ENCODE measurements at places on chromosomes 7 and 10. TPM values are rescaled to one million over a fixed set of nuclear protein-coding genes. Genes with fewer than 3 reads are reported as not detected.

DNA sequence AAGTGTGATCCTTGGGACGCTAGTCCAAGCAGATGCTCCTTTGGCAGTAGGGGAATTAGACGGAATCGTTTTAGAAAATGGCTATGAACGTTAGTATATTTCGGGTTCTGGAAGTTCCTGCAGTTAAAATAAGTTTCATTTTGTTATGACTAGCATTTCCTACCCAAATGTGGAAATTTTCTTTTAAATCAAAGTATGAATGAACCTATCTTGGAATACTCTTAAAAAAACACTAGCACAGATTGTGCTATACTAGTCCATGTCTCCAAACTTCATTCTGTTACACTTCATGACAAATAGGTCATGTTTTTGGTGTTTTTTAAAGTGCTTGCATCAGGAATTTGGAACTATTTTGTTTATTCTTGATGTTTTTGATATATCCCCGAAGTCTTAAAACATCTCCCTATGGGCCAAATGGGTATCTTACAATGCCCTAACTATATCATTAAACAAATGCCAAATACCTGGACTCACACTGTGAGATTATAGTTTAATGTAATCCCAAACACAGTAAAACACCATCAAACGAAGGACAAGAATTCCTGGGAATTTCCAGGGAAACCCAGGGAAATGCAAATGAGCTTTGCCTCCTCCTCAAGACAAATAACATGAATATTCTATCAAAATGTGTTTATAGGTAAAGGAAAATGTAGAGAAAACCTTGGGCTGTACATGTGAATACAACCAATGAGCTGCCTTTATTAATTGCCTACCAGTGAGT lies 75.9 kb upstream of the PTPRZ1 start:
- DNase-seq, result no peak

GJD4 gene
- total RNA-seq, result not detected

PNLIPRP1 gene
- total RNA-seq, result not detected

DNA sequence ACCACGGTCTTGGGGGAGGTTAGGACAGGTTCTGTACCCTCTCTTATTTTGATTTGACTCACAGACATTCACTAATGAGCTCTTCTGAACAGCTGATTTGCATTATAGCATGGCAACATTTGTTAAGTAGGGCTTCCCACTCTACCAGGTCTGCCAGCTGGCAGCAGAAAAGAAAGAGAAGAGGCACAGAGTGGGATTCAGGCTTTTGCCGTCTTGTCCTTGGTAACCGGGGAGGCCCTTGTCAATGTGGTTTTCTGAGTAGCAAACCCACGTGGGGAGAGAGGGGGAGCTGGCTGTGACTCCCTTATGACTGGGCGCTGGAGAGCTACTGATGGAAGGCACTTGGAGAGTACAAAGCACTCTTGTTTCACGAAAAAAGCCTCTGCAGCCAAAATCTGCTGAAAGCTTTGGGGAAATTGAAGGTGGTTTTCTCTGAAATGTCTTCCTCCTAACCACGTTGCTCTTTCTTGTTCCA lies 355.3 kb upstream of the GALNT17 start:
- DNase-seq, result no peak

GRID1 gene
- total RNA-seq, result not detected

DNA sequence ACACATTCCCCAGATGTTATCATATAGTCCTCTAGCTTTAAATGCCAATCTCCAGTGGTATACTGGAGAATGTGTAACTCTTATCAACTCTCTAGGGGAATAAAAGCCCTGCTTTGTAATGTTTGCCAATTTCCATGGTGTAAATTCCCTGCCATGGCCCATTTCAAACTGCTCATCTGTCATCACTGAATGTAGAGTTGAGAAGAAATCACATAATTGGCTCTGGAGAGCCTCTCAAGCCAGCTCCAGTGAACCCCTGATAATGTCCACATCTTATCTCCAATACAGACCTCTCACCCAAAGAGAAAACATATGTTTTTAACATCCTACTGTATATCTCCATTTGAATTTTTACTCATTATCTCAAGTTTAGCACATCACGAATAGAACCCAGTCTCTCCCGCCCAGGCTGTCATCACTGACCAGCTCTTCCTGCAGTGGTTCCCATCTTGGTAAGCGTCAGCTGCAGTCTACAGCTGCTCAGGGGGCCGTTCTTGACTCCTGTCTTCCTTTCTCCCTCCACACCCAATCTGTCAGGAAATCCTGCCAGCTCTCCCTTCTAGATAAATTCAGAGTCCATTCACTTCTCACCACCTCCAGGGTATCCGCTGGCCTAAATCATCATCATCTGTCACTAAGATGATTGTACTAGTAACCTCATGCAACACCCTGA lies 332.4 kb downstream of the FRMD4A start:
- DNase-seq, result no peak

DNA sequence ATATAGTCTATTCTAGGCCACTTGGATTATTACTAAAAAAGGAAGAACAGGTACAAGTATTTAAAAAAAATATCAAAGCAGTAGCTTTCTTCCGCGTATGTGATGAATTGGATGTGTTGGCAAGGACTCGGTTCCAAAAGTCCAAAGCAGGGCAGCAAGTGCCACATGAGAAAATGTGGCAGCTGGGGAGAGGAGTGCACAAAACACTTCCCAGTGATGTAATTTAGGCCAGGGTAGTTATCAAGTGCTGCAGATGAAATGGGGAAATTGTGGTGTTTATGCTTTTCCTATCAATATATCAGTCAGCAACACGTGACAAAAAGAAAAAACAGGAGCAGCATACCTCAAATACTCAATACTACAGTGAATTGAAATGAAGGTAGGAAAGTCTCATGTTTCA lies 7.0 kb downstream of the RHOBTB1 start:
- no peak for DNase-seq

GRCh38 chr7:68133045-68133444 lies 1136.4 kb downstream of the TYW1 start:
- DNase-seq, result no peak

GRCh38 chr7:78993341-78993740 lies 460.1 kb downstream of the MAGI2 start:
- DNase-seq, result no peak

Data from T-helper 17 cell (primary cell).